ENCODE measurements at places on chromosomes 1 and 21. TPM values are rescaled to one million over a fixed set of nuclear protein-coding genes. Genes with fewer than 3 reads are reported as not detected.

Gene ZC3H12A
- total RNA-seq, result 5.7 TPM

Gene BMP8B
- total RNA-seq, result 0.34 TPM

Gene CFHR2
- total RNA-seq, result not detected

Gene IGFN1
- not detected for total RNA-seq

Gene RXFP4
- not detected for total RNA-seq

Gene SPRR1A
- total RNA-seq, result not detected

Gene DENND4B
- 33.8 TPM for total RNA-seq

Gene CA14
- total RNA-seq, result not detected

Gene CDKN2C
- 75.2 TPM for total RNA-seq

Gene TRIM46
- total RNA-seq, result 0.51 TPM

Gene RAB3GAP2
- total RNA-seq, result 28.0 TPM

Gene SELL
- total RNA-seq, result 1.6 TPM

Gene F13B
- not detected for total RNA-seq

Gene RAB7B
- total RNA-seq, result 10.3 TPM

Gene OR10K1
- total RNA-seq, result not detected

Gene ILDR2
- total RNA-seq, result not detected

Gene ZNF697
- total RNA-seq, result 6.4 TPM

Gene KRTAP10-8
- not detected for total RNA-seq

Gene RNF223
- not detected for total RNA-seq

Gene RNU1-3
- total RNA-seq, result under 0.01 TPM

Gene KCNK2
- total RNA-seq, result 0.33 TPM

Gene OR2L5
- total RNA-seq, result 0.65 TPM

Gene FHAD1
- 1.1 TPM for total RNA-seq

Gene SHCBP1L
- total RNA-seq, result not detected

Gene FAM163A
- total RNA-seq, result not detected

Gene C1orf146
- not detected for total RNA-seq

Gene SIM2
- total RNA-seq, result not detected

Gene RFX5
- 20.2 TPM for total RNA-seq

Gene CRYAA
- total RNA-seq, result not detected

Gene CD5L
- not detected for total RNA-seq

Gene PLCH2
- 0.68 TPM for total RNA-seq

Gene PTGFR
- 21.9 TPM for total RNA-seq

Gene KCNN3
- total RNA-seq, result 0.16 TPM

Gene S100A12
- total RNA-seq, result 4.0 TPM

Gene PSMD4
- 113 TPM for total RNA-seq

Gene TNNI3K
- not detected for total RNA-seq

Gene CFAP74
- total RNA-seq, result not detected

Gene CADM3
- 11.9 TPM for total RNA-seq

Gene SLC1A7
- 0.17 TPM for total RNA-seq

Gene NPL
- 132 TPM for total RNA-seq

Gene NPHP4
- 11.9 TPM for total RNA-seq

Gene TSTD1
- 8.6 TPM for total RNA-seq

Gene CYP4A11
- not detected for total RNA-seq

Gene IGSF8
- total RNA-seq, result 22.9 TPM

Gene TEKT2
- not detected for total RNA-seq

Gene PRR9
- not detected for total RNA-seq

Gene PROX1
- total RNA-seq, result 1.1 TPM

Gene SPATA21
- total RNA-seq, result not detected

Gene PAPPA2
- 0.82 TPM for total RNA-seq

Gene DCST1
- total RNA-seq, result not detected

Gene CHD5
- 0.22 TPM for total RNA-seq

Gene CNR2
- not detected for total RNA-seq

Gene HTR1D
- not detected for total RNA-seq

Gene TGFB2
- 6.8 TPM for total RNA-seq

Gene POU3F1
- total RNA-seq, result not detected

Gene CFHR1
- total RNA-seq, result 1.3 TPM
